ENCODE measurements at places on chromosomes 2 and 18.

DNA sequence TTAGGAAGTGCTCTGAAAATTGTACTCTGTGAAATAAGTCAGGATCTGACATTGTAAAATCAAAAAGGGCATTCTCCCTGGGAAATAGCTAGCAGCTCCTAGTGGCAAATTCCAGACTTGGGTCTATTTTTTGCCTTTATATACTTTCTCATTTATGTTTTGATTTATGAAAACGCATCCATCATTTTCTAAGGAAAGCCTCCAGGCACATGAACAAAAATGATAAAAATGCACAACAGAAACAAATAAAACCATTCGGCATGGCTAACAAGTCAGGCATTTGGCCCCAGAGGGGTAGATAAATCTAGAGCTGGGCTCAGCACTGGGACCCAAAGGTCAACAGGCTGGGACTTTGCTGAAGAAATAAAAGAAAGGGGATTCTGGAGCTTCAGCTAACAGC is 167.0 kb downstream of the BCL11A start:
- no peak for DNase-seq

DNA sequence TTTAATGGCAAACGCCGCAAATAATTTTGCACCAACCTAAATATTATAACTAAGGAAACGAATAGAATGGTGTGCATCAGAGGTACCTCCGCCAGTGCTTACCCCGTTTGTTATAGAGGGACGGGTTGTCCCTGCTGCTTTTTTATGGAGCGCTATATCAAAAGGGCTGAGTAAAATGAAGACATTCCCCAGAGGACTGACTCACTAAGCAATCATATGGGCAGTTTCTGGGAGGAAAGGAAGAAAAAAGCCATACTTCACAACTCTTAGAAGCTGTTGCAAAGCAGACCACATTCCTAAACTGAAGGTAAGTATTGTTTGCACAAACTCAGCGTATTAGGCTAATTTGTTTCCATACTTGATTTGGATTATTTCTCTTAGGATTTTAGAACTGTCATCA is 12.9 kb downstream of the ID2 start:
- DNase-seq: no peak

GRCh38 chr18:24176727-24177416 is 38.0 kb downstream of the CABYR start:
- DNase-seq: peak; percentile 4

- DNase-seq: no peak
Measured at GRCh38 chr2:238731961-238732360, 115.9 kb upstream of the TWIST2 start.

DNA sequence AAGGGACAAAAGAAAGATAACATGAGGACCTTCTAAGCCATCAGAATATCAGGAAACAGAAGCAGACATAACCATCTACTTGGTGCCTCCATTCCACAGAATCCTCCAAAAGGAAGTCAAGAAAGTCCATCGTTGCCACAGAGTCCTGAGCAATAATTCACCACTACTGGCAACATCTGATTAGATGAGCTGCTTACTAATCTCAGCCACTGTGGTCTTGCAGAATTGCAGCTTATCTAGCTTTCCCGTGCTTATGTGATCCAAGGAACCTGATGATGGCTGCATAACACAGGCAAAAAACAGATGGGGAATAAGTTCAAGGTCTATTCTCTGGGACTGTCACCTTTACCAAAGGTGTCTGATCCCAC is 278.5 kb downstream of the AFF3 start:
- DNase-seq: no peak

GRCh38 chr2:62221141-62221540 is 25.2 kb downstream of the B3GNT2 start:
- peak; percentile 55 for DNase-seq

GRCh38 chr2:222306393-222307142 is 7.8 kb upstream of the PAX3 start:
- no peak for DNase-seq

DNA sequence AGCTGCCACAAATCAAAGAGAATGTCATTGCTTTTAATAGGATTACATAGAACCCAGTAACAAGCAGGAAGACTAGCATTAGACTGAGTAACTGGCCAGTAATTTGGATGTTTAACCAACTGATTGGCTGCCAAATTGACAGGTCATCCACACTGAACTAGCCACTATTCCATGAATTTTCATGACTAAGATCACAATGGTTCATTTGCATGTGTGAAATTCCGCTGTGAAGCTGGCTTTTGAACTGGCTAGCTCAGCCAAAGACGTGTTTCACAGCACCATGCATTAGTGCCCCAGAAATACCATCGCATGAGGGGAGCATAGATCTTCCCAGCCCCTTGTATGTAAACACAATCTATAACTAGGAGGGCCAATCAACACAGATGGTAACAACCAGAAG is 649.8 kb downstream of the ARHGAP15 start:
- DNase-seq: no peak

DNA sequence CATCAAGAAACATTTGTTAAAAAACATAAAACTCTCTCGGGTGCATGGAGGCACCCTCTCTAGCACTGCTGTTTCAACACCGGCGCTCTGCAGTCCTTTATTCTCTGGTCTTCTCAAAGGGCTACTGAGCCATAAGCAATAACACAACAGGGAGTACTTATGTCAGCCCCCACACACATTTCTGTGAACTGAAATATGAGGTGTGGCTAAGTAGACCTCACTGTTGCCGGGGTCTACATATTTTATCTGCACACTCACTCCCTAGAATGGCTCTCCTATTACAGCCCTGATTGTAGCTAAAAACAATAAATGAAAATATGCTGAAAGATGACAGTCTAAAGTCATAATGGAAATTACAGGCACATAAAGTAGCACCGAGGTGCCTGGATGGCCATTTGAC is 235.1 kb downstream of the GRB14 start:
- DNase-seq: no peak

DNA sequence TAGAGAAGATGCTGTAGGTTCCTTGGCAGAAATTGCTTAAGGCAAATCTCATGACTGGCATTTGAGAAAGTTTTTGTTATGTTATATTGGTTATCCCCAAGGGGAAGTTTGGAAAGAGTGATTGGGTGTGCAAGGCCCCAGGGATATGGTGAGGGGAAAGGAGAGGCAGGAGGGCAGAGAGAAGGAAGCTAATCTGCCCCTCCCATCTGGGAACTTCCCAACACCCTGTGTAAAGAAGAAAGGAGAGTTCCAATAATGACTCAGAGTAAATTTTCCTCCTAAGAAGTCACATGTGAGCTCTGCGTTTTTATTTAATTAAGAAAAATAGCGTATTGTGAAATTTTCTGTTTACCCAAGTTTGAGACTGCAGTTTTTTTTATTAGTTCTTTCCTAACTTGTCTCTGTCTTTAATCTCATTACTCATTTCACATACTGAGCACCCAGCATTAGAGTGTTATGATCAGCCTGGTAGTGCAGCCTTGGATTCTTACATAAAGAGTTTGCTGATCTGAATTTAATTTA is 3.1 kb upstream of the KYNU start:
- peak; percentile 68 for DNase-seq

DNA sequence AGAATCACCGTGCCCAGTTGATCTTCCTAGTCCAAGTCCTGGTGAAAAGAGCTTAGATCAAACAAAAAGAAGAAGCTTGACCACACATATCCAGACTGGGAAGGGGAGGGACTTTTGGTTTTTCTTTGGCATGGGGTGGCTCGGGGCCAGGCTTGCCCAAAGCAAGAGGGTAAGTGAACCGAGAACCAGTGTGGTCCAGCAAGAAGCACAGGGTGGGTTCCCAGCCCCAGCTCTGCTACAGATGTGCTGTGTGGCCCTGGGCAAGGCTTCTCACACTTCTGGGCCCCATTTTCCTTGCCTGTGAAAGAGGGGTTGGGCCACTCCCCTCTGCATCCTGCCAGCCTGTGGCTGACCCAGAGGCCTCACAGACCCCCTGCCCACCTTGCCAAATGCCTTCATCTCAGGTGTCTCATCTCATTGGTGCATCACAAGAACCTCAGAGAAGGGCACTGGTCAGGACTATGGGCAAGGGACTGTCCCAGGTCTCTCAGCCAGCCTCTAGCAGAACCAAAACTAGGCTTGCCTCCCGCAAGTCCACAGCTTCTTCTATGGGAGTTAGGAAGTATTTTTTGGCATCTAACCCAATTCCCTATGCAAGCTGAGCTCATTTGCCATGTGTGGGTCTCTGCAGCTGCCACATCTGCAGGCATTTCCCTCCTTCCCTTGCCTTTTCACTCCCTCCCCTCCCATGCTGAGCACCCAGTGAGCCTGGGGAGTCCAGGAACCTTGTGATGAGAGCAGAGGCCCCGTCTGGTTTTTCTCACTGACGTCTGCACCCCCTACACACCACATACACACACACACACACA is 6.9 kb downstream of the ATP6V1B1 start:
- no peak for DNase-seq

- DNase-seq: no peak
Measured at GRCh38 chr2:77086051-77086450, 436.1 kb downstream of the LRRTM4 start.

GRCh38 chr2:18752022-18752493 is 162.7 kb upstream of the NT5C1B start:
- DNase-seq: no peak

DNA sequence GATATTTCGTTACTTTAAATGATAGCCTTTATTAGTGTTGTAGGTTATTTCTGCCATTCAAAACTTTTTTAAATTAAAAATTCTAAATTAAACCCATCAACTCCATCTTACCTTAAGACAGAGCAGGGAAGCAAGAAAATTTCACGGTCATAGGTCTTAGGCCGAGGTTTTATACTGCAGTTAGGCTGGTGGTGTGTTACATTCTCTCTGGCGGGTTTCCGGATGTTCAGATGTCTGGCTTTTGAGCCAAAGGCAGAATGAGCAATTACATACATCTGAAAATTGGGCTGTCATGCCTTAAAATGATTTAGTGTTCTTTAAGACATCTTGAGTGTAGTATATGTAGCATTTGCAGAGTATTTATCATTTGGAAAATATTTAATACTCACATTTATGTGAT is 27.9 kb downstream of the GLS start:
- DNase-seq: no peak

DNA sequence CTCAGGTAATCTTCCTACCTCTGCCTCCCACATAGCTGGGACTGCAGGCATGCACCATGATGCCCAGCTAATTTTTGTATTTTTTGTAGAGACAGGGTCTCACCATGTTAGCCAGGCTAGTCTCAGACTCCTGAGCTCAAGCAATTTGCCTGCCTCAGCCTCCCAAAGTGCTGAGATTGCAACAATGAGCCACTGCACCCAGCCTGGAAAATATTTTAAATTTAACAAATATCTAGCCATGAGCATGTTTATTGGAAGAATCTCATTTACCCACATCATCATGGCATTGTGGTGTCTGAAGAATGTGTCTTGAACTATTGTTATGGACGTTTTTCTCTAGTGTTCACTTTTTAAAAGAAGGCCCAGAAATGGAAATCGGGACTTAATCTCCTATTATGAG is 231.8 kb downstream of the MBD5 start:
- DNase-seq: no peak

GRCh38 chr2:219029829-219030165 is 11.5 kb downstream of the CFAP65 start:
- peak; percentile 24 for DNase-seq

GRCh38 chr2:212745359-212745758 is 206.8 kb upstream of the ERBB4 start:
- no peak for DNase-seq

DNA sequence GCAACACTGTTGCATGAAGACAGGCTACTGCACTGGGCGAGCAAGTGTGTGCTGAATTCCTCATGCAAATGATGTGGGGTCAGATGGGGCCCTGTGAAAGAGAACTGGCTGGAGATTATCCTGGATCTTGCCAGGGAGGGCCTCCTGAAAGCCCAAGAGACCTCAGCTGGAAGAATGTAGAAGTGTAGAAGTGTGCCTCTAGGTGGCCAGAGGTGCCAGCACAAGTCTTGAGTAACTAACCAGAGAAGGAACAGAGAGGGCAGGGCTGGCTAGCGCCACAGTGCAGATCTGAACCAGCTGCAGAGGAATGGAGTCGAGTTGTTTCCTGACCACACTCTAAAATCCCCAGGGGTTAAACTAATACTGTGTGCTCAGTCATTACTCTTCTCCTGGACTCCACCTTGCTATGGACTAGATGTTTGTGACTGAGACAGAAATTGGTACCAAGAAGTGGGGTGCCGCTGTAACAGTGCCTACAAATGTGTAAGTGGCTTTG is 399.3 kb downstream of the LRATD1 start:
- DNase-seq: no peak

- DNase-seq: no peak
Measured at GRCh38 chr2:12032975-12033374, 286.5 kb downstream of the LPIN1 start.

GRCh38 chr18:33820517-33821371 is 242.7 kb downstream of the ASXL3 start:
- no peak for DNase-seq

DNA sequence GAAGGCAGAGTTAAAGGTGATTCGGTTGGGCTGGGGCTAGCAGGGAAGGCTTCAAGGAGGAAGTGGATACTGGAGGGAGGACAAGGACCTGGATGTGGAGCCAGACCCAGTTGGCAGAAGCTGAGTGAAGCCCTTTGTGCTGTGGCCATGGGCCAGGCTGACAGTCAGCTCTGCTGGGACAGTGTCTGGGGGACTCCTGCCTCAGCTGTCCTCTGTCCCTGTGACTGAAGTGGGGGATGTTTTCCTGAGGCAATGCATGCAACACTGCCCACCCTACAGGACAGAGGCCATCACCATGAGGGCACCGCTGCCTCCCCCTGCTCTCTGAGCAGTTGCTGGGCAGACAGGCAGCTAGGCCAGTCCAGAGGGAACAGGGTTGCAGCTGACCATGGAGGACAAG is 40.0 kb downstream of the ST8SIA5 start:
- no peak for DNase-seq

DNA sequence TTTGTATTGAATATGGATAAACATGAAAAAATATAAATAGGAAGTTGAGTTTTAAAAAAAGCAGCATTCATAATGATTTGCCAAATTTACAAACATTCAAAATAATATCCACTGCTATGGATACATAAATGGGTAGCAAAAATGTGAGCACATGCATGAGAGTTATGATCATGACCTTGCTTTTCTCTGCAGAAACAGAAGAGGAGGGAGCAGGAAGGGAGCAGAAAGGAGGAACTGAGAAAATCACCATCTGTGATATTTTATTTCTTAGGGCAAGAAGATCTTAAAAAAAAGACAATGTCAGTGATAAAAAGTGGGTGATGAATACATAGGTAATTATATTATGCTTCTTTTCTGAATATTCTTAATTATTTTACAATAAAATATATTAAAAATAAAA is 17.7 kb upstream of the CCDC93 start:
- no peak for DNase-seq

DNA sequence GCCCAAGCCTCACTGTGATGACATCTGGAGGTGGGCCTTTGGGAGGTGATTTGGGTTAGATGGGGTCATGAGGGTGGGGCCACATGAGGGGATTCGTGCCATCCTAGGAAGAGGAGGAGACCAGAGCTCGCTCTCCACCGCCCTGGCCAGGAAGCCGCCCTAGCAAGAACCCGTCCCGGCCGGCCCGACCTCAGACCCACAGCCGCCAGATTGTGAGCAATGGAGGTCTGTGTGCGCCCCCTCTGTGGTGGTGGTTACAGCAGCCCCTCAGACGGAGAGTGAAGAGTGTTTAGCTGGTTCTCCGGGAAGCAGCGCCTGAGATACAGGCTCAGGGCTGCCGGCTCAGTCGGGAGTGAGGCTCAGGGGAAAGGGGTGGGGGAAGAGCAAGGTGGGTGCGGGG is 83.3 kb downstream of the RTP5 start:
- no peak for DNase-seq

GRCh38 chr18:57705011-57705410 is 83.4 kb upstream of the NARS1 start:
- DNase-seq: no peak

GRCh38 chr18:44181951-44182747 is 498.5 kb upstream of the SETBP1 start:
- DNase-seq: no peak
